Testis (tissue), 5 donors: ENCODE measurements at places on chromosomes 4 and X. TPM values are rescaled to one million over a fixed set of nuclear protein-coding genes. Genes with fewer than 3 reads are reported as not detected.

DNA sequence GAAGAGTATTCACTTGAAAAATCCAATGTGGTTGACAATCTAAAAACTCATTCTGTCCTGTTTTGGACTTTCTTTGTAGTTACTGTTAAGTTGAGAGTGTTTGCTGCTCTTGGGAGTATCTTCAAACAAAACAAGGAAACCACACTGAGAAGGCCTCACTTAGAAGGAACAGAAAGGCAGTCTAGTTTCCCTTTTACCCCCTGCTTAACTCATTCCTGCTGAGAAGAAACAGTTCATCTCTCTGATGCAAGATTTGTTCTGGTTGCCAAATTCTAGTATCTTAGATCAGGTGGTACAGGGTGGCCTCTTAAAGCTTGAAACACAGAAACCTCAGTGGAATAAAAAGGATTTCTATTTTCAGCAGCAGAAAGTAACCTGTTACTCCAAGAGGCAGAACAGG, 41.4 kb downstream of the GUCY2F start:
- no peak for DNase-seq

DNA sequence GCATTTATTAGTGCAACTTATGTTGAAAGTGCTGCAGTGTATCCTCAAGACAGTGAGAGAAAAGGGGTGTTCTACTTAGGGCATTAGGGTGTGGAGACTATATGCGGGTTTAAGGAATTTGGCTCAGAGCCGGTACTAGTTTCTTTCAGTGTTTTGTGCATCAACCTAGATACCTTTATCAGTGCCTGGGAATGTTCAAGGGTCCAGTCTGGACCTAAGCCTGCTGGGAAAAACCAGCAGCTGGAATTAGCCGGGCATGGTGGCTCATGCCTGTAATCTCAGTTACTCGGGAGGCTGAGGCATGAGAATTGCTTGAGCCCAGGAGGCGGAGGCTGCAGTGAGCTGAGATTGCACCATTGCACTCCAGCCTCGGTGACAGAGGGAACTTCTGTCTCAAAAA, 7.4 kb downstream of the PHEX start:
- no peak for DNase-seq

GRCh38 chr4:54745031-54745770, 87.4 kb downstream of the KIT start:
- DNase-seq, result no peak

DNA sequence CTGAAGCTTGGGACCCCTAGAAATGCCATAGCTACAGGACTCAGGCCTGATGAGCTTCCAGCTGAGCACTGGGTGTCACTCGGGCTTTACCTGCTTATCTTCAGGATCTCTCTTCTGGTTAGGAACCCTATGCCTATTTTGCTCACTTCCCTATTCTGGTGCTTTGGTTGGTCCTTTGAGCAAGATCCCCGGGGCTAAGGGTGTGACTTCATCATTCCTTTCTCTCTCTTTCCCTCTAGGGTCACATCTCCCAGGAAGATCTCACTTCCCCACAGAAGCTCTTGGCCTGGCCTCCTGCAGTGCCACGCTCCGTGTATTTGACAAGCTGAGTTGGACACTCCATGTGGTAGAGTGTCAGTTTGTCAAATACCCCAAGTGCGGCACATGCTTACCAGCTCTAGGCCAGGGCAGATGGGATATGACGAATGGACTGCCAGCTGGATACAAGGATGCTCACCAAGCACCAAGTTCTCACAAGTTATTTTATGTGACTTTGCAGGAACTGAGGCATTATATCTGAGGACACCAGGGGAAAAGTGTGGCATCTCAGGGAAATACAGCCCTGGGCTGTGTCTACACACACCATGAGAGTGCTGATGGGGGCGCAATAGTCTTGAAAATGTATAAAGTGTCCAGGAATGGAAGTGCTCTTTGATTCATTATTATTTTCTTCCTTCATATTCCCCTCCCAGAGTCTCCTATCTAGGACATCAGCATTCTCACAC, 21.1 kb downstream of the VSIG4 start:
- DNase-seq, result no peak

GRCh38 chrX:5082705-5083104, 1146.0 kb downstream of the NLGN4X start:
- no peak for DNase-seq

GRCh38 chrX:86349115-86349514, 200.9 kb downstream of the DACH2 start:
- DNase-seq, result no peak

- DNase-seq, result peak; percentile 61
Measured at GRCh38 chr4:147361726-147362125, 119.2 kb upstream of the EDNRA start.

DNA sequence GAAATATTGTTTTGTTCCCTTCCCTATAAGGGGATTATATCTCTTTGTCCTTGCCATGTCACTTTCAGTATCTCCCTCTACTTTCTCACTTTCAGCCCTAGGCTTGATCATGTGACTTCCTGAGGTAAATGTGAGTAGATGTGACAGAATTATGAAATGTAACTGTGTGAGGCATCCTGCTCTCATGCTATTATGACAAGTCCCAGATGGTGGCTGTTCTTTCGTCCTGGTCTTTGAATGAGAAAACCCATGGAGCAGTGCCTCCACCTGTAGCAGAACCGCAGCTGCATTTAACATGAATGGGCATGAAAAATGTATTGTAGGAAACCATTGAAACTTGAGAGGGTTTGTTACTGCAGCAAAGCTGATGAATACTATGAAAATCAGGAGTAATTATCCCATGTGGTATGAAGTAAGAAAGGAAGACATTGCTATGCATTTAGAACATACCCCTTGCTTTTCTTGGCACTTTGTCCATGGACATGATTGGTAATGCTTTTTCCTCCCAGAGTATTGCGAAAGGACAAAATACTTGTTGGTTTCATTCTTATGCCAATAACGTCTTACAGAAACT, 202.2 kb upstream of the GPRIN3 start:
- no peak for DNase-seq

GRCh38 chr4:1192091-1192492, 19.7 kb upstream of the SPON2 start:
- peak; percentile 90 for DNase-seq

GRCh38 chr4:36041340-36041739, 203.0 kb downstream of the ARAP2 start:
- DNase-seq, result no peak

DNA sequence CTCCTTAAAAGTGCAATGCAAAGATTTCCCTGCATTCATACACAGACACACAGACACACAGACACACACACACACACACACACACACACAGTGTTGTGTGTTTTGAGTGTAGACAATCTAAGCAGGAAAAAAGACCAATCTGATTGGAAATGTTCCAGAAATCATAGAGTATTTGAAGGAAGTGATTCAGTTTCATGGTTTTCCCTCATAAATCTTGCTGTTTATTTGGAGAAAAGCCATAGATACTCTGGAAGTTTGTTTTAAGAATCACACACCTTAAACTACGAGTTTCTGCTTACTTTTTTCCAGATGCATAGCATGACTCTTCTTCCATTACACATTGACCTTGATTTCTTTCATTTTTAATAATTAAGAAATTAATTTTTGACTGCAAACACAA, 298.5 kb upstream of the BMP3 start:
- no peak for DNase-seq

GRCh38 chr4:98383431-98384106, 122.4 kb downstream of the RAP1GDS1 start:
- no peak for DNase-seq

DNA sequence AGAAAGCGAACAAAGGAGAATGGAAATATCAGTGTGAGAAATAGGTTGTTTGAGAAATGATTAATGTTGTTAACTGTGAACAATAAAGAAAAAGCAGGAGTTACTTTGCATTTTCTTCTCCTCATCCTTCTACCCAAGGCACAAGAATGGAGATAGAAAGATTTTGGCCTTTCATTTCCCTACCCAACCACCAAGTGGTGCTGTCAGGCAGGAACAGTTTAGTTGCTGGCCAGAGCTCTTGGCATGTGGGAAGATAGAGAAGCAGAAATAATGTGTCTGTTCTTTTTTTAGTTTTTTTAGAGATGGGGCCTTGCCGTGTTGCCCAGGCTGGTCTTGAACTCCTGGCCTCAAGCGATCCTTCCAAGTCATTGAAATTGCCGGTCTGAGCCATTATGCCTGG, 12.8 kb downstream of the HOPX start:
- peak; percentile 43 for DNase-seq

DNA sequence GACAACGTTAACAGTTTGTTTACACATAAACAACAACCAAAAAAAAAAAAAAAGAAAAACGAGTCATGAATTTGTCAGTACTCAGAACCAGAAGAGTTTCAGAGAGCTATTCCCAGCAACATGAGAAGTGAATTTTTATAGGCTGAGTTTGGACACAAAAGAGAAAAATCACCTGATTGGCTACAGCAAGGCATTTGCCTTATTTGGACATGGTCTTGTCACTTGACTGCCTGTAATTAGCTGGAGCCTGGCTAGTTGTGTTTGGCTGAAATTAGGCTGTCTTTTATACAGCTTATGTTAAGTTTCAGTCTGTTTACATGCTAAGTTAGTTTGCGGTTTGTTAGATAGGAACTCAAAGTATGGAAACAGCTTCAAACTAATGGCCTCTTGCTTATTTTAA, 880 bp upstream of the TEX13A start:
- DNase-seq, result no peak

DNA sequence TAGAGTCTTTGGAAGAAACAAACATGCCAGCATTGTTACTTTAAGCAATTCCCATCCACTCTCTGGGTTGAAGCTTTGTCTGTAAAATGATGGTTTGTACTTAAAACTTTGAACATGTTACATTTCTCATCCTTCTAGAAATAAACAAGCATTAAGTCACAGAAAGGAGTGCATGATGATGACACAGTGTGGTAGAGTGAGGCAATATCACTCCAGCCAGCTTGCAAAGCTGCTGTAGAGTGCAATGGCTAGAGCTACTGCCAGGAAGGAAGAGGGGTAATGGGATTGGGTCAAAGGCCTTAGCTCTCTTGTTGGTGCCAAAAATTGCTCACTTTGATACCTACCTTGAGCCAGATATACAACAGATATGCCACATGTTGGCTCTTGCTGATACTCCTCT, 12.3 kb upstream of the ENOX2 start:
- DNase-seq, result no peak

DNA sequence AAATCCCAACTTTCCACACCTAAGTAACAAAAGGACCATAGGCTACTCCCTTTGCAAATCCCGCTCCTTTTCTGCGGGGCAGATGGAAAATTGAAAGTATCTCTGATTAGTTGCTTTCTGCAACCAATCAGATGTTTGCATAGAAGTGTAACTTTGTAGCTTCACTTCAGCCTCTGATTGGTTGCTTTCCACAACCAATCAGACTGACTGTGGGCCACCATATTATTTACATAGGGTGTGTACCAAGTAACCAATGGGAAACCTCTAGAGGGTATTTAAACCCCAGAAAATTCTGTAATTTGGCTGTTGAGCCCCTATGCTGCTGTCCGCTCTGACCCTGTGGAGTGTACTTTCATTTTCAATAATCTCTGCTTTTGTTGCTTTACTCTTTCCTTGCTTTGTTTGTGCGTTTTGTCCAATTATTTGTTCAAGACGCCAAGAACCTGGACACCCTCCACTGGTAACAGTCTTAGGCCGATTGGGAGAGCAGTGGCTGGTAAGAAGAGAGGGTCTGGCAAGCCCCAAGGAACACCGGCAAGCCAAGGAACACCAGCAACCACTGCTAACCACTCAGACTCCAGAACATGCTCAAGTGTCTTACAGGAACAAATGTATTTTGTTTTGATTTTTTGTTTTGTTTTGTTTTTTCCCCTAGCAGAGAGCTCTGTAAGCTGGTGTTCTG, 125.5 kb upstream of the MAP3K15 start:
- DNase-seq, result peak; percentile 29

DNA sequence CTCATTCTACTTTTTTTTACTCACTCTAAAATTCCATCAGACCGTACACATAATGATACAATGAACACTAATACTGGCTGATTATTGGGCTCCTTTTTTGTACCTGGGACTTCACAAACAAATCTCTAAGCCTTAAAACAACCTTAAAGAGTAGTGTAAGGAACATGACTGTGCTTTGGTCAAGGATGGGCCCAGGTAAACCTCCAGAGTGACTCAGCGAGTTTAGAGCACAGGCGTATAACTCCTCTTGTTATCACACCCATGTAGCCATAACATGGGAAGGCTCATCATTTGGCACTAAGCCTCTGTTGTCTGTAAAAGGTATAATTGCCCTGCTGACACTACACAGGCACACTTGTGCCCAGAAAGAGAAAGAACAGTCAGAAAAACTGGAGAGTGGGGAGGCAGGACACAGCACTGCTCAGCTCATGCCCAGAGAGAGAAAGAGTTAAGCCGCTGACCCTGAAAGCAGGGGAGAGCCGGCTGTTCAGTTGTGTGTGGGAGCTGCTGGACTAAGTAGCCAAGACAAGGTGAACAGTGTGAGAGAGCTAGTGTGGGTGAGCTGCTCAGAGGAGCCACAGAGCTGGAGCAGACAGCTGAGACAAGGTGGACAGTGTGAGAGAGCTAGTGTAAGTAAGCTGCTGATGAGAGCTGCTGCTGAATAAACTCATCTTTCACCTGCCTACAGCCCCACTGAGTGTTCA, 319.6 kb upstream of the BMP3 start:
- peak; percentile 23 for DNase-seq

DNA sequence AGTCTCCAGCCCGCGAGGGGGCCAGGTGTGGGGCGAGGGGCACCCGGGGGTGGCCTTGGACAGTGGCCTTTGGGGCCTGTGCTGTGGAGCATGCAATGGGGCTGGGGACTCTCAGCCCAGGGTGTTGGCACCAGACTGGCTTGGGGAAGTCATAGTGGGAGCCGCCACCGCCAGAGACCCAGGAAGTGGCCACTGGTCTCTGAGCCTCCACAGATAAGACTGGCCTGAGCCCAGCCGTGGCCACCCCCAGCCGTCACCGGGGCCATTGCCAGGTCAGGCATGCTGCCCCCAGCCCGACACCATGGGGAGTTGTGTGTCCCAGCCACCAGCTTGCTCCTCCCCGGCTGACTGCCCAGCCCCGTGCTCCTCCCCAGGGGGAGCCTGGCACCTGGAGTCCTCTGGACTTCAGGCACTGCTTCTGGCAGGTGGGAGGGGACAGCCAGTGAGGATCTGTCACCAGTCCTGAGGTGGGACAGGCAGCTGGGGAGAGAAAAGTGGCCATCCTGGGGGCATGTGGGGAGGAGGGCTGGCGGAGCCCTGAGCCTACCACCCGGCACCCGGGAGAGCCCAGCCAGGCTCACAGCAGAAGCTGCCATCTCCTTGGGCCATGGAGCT, 32.5 kb downstream of the TACC3 start:
- DNase-seq, result no peak

The C4orf46 gene
- 20.2 TPM for total RNA-seq

The SEPSECS gene
- total RNA-seq, result 18.3 TPM

The PGRMC1 gene
- 99.9 TPM for total RNA-seq

The PLAC1 gene
- total RNA-seq, result 1.0 TPM

The TKTL1 gene
- total RNA-seq, result 224 TPM

The ENAM gene
- total RNA-seq, result 0.16 TPM

The MAGEA2 gene
- total RNA-seq, result 9.2 TPM

The TASL gene
- total RNA-seq, result not detected

The WDR17 gene
- total RNA-seq, result 9.3 TPM

The UGT2B15 gene
- total RNA-seq, result not detected

The TAF9B gene
- 21.3 TPM for total RNA-seq

The AMTN gene
- not detected for total RNA-seq

The SMR3B gene
- total RNA-seq, result 1.1 TPM

The TRIM2 gene
- 10.7 TPM for total RNA-seq

The GPRIN3 gene
- 2.5 TPM for total RNA-seq

The F8A2 gene
- not detected for total RNA-seq
